ENCODE measurements at places on chromosomes 16 and 17.

DNA sequence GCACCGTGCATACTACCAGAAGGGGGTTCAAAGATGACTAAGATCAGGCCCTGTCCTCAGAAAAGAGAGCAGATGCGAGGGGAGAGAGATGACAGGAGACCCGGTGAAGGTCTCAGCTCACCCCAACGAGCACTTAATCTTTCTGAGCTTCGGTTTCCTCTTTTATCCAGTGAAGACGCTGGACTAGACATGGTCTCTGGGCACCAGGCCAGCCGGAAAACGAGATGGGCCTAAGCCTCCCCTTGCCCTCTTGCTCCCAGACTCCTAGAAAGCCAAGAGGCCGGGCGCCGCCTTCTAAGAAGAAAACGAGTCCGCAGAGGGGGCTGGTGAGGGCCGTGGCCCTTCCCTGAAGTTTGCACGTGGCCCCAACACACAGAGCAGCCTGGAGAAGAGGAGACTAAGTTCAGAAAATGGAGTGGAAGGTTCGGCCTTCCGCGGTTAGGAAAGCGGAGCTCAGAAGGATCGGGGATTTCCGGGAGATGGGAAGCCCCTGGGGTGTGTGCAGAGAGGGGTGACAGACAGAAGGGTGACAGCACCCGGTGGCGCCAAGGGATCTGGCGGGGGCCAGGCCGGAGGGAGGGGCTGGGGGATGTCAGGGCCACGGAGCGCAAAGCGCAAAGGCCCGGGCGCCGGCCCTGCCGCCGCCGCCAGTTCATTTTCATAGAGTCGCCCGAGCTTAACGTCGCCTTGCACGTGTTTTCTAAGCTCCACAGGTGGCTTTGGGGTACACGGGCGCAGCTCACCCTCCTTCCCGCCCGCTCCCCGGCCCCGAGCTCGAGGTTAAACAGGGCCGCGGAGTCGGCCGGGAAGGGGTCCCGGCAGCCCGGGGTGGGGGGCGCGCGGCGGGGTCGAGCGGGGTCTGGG lies 42.1 kb upstream of the BHLHA9 start:
- peak; percentile 85 for DNase-seq

GRCh38 chr16:49883076-49884014 lies 27.4 kb upstream of the ZNF423 start:
- no peak for DNase-seq

GRCh38 chr16:87832137-87832527 lies 37.2 kb downstream of the SLC7A5 start:
- no peak for DNase-seq

DNA sequence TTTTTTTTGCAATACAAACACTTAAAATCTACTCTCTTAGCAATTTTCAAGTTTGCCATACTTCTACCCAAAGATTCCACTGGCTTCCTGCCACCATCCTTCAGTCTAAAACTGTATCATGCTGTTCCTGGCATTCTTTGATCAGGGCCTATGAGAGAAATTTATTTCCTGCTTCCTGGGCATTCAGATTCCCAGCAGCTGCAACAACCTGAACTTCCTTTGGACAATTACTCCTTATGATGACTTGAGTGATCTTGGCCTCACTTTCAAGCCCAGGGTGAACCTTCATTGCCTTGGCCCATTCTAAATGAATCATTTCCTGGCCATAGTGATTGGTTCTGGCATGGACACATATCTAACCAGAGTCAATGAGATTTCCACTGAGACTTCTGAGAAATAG lies 18.0 kb upstream of the MON1B start:
- no peak for DNase-seq

GRCh38 chr17:19706791-19707727 lies 9.3 kb downstream of the SLC47A2 start:
- peak; percentile 65 for DNase-seq

GRCh38 chr16:81455720-81456494 lies 11.3 kb downstream of the CMIP start:
- DNase-seq: no peak

DNA sequence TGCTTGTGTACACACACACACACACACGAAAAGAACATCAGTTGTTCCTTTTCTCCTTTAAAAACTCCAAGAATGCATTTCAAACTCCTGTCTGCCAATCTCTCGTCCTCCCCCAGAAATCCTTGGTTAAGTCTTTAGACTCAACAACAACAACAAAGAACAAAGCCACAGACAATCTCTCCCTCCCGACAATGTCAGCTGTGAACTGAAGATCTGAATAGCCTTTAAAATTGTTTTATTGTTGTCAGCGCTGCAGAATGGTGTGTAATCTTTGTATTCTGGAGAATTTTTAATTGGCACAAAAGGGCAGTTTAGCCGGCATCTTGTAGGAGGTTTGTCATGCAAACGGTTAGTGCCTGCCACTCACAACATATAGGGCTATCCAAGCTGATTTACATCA lies 219.5 kb downstream of the MSI2 start:
- DNase-seq: no peak

DNA sequence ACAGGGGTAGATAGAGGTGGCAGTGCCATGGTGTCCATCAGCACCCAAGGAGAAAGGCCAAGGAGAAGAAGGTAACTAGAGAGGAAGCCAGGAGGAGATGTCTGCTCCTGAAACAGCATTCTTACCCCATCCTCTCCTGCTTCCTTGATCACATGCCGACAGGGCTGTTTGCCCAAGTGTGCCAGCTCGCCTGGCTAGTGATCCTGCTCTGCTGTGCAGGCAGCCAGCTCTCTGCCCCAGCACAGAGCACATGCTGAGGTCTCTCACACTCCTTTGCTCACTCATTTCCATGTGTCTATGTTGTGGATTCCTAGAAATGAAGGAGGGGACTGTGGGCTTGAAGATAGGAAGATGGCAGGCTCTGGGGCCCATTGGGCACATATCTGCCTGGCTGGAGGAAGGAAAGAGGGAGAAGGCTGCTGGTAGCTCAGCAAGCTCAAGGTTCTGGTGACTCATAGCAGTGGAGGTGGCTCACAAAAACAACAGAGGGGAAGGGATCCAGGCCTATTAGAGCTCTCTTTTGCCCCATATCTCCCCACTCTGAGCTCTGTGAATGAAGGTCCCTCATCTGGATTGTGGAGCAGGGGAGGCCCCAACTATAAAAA lies 54.3 kb downstream of the NEUROD2 start:
- DNase-seq: no peak

- DNase-seq: peak; percentile 92
These were observed at the start of gene RPL19 for GRCh38 chr17:39200070-39200879. RPL19 (plus strand) TSS chr17:39200283; CDS start chr17:39200345, 62 bp downstream.

All from H7 (cell line).